ENCODE measurements at places on chromosomes 3 and 15.

- DNase-seq, result no peak
Observed at GRCh38 chr3:70813311-70813710, 500.9 kb upstream of the MDFIC2 start.

GRCh38 chr3:15055019-15055557 is 10.0 kb downstream of the MRPS25 start:
- peak; percentile 22 for DNase-seq

- DNase-seq, result no peak
Observed at GRCh38 chr3:137709011-137709601, 55.0 kb upstream of the SOX14 start.

- no peak for DNase-seq
Observed at GRCh38 chr3:99330281-99330680, 308.1 kb upstream of the COL8A1 start.

DNA sequence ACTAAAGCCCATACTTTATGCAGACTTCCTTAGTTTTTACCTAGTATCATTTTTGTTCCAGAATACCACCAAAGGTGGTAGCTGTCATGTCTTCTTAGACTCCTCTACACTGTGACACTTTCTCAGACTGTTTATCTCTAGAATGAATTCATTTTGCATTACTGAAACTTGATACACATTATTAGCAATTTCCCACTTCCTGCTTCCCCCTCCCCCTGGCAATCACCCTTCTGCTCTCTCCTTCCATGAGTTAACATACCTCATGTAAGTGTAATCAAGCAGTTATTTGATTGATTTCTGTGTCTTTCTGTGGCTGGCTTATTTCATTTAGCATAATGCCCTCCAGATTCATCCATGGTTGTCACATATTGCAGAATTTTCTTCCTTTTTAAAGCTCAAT is 204.9 kb downstream of the STAG1 start:
- no peak for DNase-seq

DNA sequence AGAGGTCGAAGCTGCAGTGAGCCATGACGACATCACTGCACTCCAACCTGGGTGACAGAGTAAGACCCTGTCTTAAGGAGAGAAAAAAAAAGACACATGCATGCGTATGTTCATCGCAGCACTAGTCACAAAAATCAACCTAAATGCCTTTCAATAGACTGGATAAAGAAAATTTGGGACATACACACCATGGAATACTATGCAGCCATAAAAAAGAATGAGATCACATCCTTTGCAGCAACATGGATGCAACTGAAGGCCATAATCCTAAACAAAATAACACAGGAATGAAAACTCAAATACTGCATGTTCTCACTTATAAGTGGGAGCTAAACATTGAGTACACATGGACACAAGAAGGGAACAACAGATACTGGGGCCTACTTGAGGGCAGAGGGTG is 53.1 kb downstream of the FSIP1 start:
- DNase-seq, result no peak

GRCh38 chr15:51170882-51171633 is 76.4 kb upstream of the TNFAIP8L3 start:
- DNase-seq, result no peak

- no peak for DNase-seq
Observed at GRCh38 chr15:82548700-82549099, 8.4 kb upstream of the RPS17 start.

- no peak for DNase-seq
Observed at GRCh38 chr3:192570821-192571791, 156.2 kb downstream of the FGF12 start.

- DNase-seq, result no peak
Observed at GRCh38 chr3:100170486-100170885, 56.2 kb upstream of the FILIP1L start.

- no peak for DNase-seq
Observed at GRCh38 chr3:129684270-129684669, 77.8 kb upstream of the PLXND1 start.

GRCh38 chr3:164537485-164537884 is 540.8 kb downstream of the SI start:
- no peak for DNase-seq

DNA sequence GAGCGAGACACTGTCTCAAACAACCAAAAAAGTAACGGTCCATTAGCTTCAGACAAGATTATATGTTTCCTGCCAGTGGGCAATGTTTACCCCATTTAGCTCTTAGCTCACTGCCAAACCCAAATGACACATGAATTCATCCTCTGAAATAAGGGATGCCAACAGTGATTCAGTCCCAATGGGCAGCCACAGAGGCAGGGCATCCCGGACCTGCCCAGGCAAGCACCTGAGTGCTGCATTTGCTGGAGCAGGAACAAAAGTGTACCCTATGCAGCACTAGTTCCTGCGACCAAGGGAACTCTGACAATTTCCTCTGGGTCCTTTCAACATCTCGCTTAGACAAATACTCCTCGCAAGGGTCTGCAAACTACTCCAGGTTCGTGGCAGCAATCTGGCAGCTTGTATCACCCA is 8.0 kb downstream of the IP6K2 start:
- DNase-seq, result no peak

DNA sequence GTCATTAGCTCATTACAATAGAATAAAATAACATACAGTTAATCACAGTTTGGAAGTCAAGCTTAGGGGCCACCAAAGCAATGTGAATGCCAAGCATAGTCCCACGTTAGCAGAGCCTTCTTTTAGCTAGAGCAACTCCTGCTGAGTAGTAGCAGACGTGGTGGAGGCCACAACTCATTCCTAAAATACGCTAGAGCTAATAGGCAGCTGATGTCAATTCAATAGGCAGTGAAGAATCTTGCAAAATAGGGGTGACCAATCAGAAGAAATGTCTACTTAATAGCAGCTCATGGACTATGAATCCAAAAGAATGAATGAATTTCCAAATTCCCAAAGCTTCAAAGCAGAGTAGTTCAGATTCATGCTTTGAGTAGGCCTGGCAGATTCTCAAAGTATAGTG is 292.9 kb upstream of the RORA start:
- no peak for DNase-seq

- DNase-seq, result no peak
Observed at GRCh38 chr3:61869371-61869770, 308.0 kb downstream of the PTPRG start.

DNA sequence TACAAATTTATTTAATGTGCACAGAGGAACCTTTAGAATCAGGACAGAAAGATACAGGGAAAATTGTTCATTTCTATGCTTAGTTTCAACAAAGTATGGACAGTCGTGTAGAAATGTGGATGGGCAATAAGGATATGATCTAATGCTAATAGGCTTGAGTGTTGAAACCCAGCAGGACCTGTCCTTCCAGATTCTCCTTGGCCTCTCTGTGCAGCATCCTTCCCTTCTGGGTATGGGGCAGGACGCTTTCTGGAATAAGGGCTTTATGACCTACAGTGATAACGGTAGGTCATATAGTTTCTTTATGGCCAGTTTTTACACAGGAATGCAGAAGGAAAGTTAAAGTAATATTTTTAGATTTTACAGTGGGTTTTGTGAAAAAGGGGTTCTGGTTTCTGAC is 698.1 kb downstream of the SI start:
- DNase-seq, result no peak

All from T-helper 9 cell (primary cell).